Smooth muscle cell of the coronary artery (primary cell): ENCODE measurements at places on chromosomes 11 and 22. TPM values are rescaled to one million over a fixed set of nuclear protein-coding genes. Genes with fewer than 3 reads are reported as not detected.

Gene SGSM1
- total RNA-seq = under 0.01 TPM in 1 of 2 replicates, not detected in the other

Gene OR8U1
- not detected in 2 replicates for total RNA-seq

Gene ARHGAP8
- 0.15 and 0.23 TPM in 2 replicates for total RNA-seq

Gene PRPF19
- 28.4 and 36.8 TPM in 2 replicates for total RNA-seq

Gene RFPL1
- not detected in 2 replicates for total RNA-seq

Gene RCOR2
- 0.70 and 4.5 TPM in 2 replicates for total RNA-seq

Gene CREB3L1
- 15.1 and 19.9 TPM in 2 replicates for total RNA-seq

Gene OR51E2
- under 0.01 TPM in 1 of 2 replicates, not detected in the other for total RNA-seq
